ENCODE measurements at places on chromosomes 11 and 22.

GRCh38 chr11:121159741-121160140 lies 58.7 kb downstream of the TECTA start:
- no peak for DNase-seq

GRCh38 chr11:133919330-133920108 lies 37.2 kb downstream of the IGSF9B start:
- DNase-seq = no peak

GRCh38 chr22:23984430-23984829 lies 4.5 kb downstream of the GSTT2 start:
- DNase-seq = no peak

DNA sequence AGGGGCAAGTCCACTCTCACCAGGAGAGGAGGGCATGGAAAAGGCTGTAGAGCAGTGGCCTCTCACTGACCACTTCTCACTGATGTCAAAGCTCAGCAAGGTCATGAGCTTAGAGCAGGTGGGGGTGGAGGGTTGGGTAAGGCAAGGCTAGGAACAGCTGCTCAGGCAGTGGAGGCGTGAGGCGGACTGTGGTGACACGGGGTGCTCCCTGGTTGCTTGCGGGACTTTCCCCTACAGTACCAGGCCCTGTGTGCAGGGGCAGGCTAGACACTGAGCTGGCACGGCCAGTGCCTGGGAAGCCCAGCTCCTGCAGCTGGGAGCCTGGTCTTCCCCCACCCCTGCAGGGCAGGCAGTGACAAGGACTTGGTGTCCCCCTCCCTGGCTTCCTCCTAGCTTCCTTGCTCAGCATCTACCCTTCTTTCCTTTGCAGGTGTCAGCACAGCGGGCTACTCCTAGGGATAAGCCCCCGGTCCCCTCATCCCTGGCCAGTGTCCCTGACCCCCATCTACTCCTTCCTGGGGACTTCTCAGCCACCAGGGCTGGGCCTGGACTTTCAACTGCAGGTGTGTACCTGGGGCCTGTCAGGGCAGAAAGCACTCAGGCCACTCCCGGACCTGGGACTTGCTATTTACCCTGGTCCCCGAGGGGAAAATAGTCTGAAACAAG lies 45.6 kb downstream of the PISD start:
- no peak for DNase-seq

GRCh38 chr11:75174781-75175370 lies 24.0 kb downstream of the SLCO2B1 start:
- DNase-seq = no peak

DNA sequence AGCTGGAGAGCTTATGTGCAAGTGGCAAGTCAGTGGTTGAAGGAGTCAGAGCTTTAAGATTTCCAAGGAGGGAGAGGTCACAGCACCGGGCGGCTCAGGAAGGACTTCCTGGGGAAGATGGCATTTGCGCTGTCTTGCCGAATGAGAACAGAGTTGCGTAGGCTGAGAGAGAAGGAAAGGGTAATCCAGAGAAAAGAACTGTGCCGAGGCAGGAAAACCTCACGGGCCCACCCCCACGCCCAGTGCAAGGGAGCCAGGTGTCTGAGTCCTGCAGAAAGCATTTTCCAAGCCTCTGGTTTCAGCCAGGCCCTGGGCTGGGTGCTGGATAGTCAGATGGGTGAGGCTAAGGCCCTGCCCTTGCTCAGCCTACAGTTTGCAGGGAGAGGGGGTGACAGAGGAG lies 3.2 kb upstream of the AP1B1 start:
- DNase-seq = no peak

- DNase-seq = no peak
Observed at GRCh38 chr11:61833471-61833870, 5.4 kb downstream of the FADS2 start.

- no peak for DNase-seq
Observed at GRCh38 chr11:110921742-110922521, 209.7 kb upstream of the ARHGAP20 start.

DNA sequence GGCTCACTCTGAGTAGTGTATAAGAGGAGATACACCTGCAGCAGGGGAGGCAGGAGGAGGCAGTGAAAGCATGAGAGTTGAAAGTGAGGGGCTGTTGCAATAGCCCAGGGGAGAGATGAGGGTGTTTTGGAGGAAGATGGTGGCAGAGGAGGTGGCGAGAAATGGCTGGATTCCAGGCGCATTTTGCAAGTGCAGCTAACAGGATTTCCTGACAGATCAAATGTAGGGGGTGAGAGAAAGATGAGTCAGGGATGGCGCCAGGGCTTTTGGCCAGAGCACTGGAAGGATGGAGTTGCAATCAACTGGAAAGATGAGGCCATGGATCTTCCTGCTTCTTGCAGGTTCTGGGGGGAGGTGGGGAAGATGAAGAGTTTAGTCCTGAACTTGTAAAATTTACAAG lies 16.8 kb upstream of the TSPAN18 start:
- no peak for DNase-seq
